Heart right ventricle (tissue), 16 donors: ENCODE measurements at places on chromosomes 5 and 9. TPM values are rescaled to one million over a fixed set of nuclear protein-coding genes. Genes with fewer than 3 reads are reported as not detected.

- DNase-seq = no peak
These were observed 470.1 kb downstream of the IRX1 start for GRCh38 chr5:4065472-4066320.

DNA sequence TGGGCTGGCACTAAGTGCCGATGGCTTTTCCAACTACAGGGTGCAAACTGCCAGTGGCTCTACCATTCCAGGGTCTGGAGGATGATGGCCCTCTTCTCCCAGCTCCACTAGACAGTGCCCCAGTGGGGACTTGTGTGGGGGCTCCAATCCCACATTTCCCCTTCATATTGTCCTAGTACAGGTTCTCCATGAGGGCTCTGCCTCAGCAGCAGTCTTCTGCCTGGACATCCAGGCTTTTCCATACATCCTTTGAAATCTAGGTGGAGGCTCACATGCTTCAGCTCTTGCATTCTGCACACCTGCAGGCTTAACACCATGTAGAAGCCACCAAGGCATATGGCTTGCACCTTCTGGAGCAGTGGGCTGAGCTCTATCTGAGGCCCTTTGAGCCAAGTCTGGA, 70.3 kb downstream of the TSSK1B start:
- DNase-seq = no peak

DNA sequence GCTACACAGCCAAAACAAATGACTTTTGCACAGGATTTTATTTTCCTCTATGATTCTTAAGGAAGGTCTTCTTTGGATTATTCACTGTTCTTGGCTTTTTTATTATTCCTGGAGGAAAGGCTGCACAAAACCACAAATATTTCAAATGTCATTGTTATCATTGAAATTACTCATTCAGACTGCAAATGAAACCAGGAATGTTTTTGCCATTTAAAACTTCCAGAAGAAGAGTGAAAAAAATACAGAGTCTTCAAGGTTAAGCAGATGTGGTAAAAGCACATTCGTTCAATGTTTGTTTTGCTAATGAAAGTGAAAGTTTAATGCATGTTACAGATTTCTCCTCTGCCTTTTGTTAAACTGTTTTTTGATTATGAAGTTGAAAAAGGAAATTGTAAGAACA, 238.2 kb downstream of the TLE4 start:
- no peak for DNase-seq

GRCh38 chr9:130962418-130963316, 23.6 kb upstream of the FIBCD1 start:
- no peak for DNase-seq

GRCh38 chr5:78541086-78541654, 107.4 kb downstream of the LHFPL2 start:
- no peak for DNase-seq

DNA sequence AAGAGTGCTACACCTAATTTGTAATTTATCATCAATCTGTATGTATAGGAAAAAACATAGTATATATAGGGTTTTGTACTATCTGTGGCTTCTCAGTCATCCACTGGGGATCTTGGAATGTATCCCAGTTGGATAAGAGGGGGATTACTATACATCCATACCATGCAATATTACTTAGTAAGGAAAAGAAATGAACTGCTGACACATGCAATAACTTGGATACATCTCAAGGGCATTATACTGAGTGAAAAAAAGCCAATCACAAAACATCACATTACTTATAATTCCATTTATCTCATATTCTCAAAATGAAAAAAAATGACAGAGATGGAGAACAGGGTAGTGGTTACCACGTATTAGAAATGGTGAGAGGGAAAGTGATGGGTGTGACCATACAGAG, 108.3 kb upstream of the RGS7BP start:
- DNase-seq = no peak

GRCh38 chr5:102794047-102794446, 38.9 kb downstream of the PAM start:
- no peak for DNase-seq

GRCh38 chr9:80143899-80144298, 572.1 kb downstream of the TLE4 start:
- DNase-seq = no peak

GRCh38 chr9:4558371-4558998, 68.2 kb downstream of the SLC1A1 start:
- DNase-seq = no peak

DNA sequence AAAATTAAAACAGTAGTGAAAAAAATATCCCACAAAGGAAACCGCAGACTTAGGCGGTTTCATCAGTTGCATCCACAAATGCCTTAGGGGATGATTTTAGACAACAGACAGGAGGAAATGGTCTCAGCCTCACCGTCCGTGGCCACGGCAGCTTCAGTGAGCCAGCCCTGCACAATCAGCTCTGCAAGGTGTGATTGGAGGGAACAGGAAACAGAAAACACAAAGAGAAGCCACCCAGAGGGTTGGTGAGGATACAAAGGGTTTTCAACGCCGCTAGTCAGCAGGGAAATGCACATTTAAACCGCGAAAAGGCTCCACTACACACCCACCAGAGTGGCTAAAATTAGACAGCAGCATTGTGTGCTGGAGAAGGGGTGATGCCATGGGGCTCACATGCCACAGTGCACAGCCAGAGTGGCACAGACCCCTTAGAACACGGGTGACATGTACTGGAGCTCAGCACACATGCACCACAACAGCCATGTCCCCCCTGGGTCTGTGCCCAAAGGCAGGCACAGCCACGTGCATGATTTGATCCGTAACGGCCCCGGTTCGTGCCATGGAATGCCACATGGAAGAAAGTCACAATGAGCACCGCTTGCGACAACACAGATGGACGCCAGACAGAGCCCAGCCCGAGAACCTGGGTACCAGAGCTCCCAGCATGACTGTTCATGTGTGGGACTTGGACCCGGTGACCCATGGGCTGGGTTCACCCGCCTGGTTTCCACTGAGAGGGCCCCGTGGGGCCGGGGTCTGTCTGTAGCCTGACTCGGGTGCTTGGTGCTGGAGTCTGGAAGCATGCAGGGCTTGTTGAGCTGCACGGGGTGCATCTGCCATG, 18.3 kb upstream of the TERT start:
- DNase-seq = no peak

DNA sequence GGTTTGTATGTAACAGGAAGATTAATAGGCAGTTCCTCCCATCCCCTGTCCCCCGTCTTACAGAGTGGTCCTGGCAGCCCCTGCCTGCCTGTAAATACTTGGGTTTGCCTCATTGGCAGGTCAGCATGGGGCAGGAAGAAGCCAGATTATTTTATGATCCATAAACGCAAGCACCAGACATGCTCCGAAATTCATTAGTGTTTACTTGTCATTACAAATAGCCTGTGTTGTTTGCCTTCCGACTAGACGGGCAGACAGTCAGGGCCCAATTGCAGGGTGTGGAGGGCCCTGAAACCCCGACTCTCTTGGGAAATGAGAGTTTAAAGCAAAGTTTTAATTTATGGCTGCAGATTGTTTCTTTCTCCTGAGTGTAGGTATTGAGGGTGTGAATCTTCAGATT, 97.2 kb downstream of the RALGPS1 start:
- no peak for DNase-seq

- no peak for DNase-seq
These were observed 45.2 kb upstream of the ANKRD55 start for GRCh38 chr5:56278335-56278753.

The WDR31 gene
- polyA plus RNA-seq = 7.9 TPM

The PCDHA1 gene
- polyA plus RNA-seq = 0.07 TPM

The MEIKIN gene
- not detected for polyA plus RNA-seq

The FAM240B gene
- polyA plus RNA-seq = not detected
